Neural progenitor cell (in vitro differentiated cells): ENCODE measurements at places on chromosomes 3 and 15. TPM values are rescaled to one million over a fixed set of nuclear protein-coding genes. Genes with fewer than 3 reads are reported as not detected.

Gene SLC28A2
- not detected in 2 replicates for total RNA-seq

Gene UBA7
- 0.47 and 4.3 TPM in 2 replicates for total RNA-seq

Gene PLS1
- total RNA-seq = 15.8 and 22.5 TPM in 2 replicates

Gene KIF15
- total RNA-seq = 46.2 and 83.4 TPM in 2 replicates

- DNase-seq = peak; percentile 26
Measured at GRCh38 chr3:194224471-194225417, 88.8 kb downstream of the HES1 start.

DNA sequence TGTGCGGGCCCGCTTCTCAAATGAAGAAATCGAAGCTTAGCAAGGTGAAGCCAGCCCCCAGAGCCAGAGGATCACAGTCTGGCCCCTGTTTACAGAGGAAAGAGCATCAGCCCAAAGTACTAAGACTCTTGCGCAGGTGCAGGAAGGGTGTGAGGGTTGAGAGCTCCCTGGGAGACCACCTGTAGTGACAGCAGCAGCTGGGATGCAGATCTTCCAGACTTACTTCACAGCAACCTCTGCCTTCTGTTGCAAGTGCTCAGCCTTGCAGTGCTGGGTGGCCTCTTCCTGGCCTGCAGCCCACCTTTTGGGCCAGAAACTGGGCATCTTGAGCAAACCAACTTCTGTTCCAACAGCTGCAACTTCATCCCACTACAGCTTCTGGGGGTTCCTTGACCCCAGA is 19.7 kb downstream of the SPATA12 start:
- DNase-seq = no peak

GRCh38 chr15:43187544-43188155 is 2.4 kb downstream of the CCNDBP1 start:
- peak; percentile 64 for DNase-seq

DNA sequence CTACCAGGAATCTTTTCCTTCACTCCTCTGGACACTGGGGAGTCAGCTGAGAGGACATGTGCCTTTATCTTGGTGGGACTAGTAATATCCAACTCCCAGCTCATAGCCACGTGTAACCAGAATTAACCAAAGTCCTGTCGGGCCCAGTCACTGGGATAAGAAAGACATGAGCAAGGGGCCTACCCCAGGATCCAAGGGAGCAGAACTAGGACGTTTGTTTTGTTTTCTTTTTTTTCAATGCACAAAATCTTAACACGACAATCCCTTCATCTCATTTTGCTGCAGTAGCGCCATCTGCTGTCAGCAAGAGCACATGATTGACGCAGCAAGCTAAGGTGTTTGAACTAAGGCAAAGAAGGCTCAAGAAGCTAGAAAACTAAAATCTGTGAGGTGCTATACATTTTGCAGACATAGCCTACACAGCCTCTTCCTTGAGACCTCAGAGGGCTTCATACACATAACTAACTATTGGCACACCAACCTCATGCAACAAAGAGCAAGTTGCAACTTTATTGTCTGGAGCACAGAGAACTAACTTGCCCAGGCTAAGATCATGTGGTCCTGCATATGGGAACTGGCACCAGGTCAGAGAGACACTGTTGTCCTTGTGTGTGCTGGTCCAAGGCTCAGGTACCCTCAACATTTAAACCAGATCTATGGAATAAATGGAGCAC is 43.6 kb downstream of the RLBP1 start:
- DNase-seq = peak; percentile 76

GRCh38 chr15:33963831-33964664 is 4.2 kb upstream of the CHRM5 start:
- peak; percentile 50 for DNase-seq

DNA sequence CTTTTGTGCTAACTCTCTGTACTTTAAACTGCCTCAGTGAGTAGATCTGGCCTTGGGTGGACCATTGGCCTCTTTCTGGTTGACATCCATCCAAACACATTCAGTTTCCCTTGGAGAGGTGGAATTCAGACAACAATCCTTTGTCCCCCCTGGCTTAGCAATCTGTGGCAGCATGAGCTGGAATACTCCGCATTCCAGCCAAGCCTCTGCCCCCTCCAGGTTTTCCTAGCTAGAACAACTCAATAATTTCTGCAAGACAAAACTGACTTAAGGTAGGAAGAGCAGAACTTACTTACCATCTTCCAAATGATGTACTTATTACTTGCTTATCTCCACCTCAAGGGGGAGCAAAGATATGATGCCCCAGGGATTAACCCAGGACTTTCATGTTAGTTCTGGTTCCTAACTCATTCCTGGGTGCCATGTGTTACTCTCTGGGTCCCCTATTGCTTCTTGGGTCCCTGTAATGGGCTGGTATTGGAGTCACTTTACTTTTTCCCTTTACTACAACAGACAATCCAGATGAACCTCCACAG is 21.8 kb upstream of the IL16 start:
- peak; percentile 22 for DNase-seq

DNA sequence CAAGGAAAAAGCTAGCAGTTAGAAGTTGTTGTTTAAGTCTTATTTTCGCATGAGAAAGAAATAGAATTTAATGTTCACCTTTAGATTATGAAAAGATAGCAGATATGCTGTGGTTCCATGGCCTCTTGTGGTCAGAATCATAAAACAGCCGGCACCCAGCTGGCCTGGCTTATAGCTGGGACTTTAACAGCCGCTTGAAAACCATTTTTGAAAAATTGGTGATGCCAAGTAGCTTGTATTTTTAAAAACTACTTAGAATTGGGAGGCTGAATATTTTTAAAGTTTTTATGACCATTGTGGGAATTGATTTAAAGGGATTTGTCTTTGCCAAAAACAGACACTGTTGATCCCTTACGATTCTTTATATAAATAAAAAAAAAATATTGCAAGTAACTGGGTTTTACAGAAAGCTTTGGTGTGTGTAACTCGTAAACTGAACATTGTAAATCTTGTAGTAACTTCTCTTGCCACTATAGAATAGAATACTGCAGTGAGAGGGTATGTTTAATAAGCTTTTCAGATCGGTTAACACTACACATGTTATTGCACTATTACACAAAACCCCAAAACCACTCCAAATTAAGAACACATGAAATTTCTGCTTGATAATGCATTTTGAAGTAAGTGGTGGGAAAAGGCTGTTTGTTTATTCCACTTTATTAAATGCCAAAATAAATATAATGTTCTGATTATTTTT is 6.6 kb downstream of the ARRDC4 start:
- no peak for DNase-seq

GRCh38 chr3:72791161-72791560 is 57.1 kb downstream of the SHQ1 start:
- no peak for DNase-seq

DNA sequence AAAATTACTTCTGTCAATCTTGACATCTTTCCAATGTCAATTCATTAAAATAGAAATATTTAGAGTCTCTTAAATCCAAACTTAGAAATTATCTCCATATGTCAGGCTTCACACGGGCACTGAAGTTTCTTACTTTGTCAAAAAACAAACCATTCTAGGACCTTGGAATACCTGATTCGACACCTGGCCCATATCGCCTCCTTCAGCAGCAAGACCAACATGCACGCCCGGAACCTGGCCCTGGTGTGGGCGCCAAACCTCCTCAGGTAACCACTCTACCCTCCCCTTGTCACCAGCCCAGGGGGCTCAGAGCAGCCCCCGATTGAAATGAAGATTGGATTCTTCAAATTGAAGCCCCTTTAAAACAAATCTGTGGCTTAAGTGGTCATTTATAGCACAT is 81.3 kb downstream of the TMEM39A start:
- DNase-seq = no peak

- no peak for DNase-seq
Measured at GRCh38 chr3:11235385-11235784, 36.8 kb upstream of the ATG7 start.

- no peak for DNase-seq
Measured at GRCh38 chr3:58082047-58082446, 73.8 kb downstream of the FLNB start.
